ENCODE measurements at places on chromosomes 12 and 14. TPM values are rescaled to one million over a fixed set of nuclear protein-coding genes. Genes with fewer than 3 reads are reported as not detected.

PPP1R36 gene
- 0.28 TPM for total RNA-seq

KRT71 gene
- not detected for total RNA-seq

SIRT4 gene
- 1.8 TPM for total RNA-seq

STYK1 gene
- 1.1 TPM for total RNA-seq

SERPINA4 gene
- not detected for total RNA-seq

SYNE3 gene
- total RNA-seq, result 17.4 TPM

TGFB3 gene
- total RNA-seq, result 4.7 TPM

PLEKHG7 gene
- total RNA-seq, result not detected

CCDC196 gene
- total RNA-seq, result not detected

MYBPC1 gene
- not detected for total RNA-seq

NTS gene
- not detected for total RNA-seq

IL22 gene
- total RNA-seq, result not detected

OR6C70 gene
- not detected for total RNA-seq

INHBE gene
- total RNA-seq, result 0.18 TPM

CDK17 gene
- total RNA-seq, result 31.3 TPM

NRXN3 gene
- total RNA-seq, result 0.07 TPM

SEC23A gene
- 199 TPM for total RNA-seq

GSC gene
- total RNA-seq, result not detected

ANKRD9 gene
- 13.1 TPM for total RNA-seq

TRPV4 gene
- total RNA-seq, result 2.0 TPM

PTPRQ gene
- 3.1 TPM for total RNA-seq

CLEC6A gene
- total RNA-seq, result not detected

TAS2R10 gene
- not detected for total RNA-seq

ANG gene
- 3.1 TPM for total RNA-seq

POTEG gene
- total RNA-seq, result not detected

FKBP3 gene
- total RNA-seq, result 75.2 TPM

RGS6 gene
- not detected for total RNA-seq

RAD51B gene
- total RNA-seq, result 14.5 TPM

MYF6 gene
- total RNA-seq, result not detected

CALM1 gene
- total RNA-seq, result 328 TPM

ACTR10 gene
- 87.4 TPM for total RNA-seq

DPPA3 gene
- not detected for total RNA-seq

GSG1 gene
- total RNA-seq, result 1.0 TPM

IAPP gene
- total RNA-seq, result not detected

COQ10A gene
- 7.4 TPM for total RNA-seq

SSPN gene
- 15.1 TPM for total RNA-seq

GUCY2C gene
- not detected for total RNA-seq

KRT80 gene
- 3.4 TPM for total RNA-seq

DBX2 gene
- total RNA-seq, result not detected

CCDC197 gene
- total RNA-seq, result not detected

PTCSC3 gene
- not detected for total RNA-seq

DCN gene
- 54.3 TPM for total RNA-seq

SLC41A2 gene
- 6.7 TPM for total RNA-seq

SART3 gene
- 35.5 TPM for total RNA-seq

LUM gene
- total RNA-seq, result 46.7 TPM

ATF1 gene
- total RNA-seq, result 34.3 TPM

UNC79 gene
- total RNA-seq, result 0.08 TPM

Data from HFFc6 (cell line).